Hematopoietic multipotent progenitor cell treated with erythropoietin and hydrocortisone succinate and interleukin-3 and kit ligand, for 6 days (in vitro differentiated cells): ENCODE measurements at places on chromosomes 3 and 15.

DNA sequence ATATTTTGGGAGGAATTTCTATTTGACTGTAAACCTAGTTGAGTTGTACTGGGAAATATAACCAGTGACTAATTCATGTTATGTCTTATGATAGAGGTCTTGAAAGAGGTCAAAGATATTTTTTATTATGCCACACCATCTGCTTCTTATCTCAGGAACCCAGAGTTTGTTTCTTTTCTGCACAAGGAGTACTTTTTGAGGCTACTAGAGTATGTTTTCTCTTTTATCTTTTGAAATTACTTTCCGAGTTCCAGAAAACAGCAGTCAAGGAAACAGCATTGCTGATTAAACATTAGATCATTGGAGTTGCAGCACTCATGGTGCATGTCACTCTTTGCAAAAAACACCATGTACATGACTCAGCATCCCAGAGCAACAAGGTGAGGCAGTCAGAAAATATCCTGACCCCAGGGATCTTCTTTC lies 645.8 kb upstream of the NR2F2 start:
- peak; percentile 2 for DNase-seq

DNA sequence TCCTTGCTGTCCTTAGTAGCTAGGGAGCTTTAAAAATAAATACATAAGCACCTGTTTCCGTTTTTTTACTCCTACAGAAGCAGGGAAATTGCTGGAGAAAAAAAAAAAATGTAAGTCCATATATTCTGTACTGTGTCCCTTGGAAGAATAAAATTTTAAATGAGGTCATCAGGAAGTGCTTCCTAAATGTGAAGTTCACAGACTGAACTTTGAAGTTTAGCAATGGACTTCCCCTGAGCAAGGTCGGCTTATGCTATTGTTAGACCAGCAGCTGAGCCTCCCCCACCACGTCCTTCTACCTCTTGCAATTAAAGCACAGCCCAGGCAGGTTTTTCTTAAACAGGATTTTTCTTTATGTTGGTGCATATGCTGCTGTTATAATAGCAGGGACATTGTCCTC lies 26.3 kb downstream of the LIPC start:
- no peak for DNase-seq

GRCh38 chr3:10391391-10391790 lies 70.5 kb upstream of the SEC13 start:
- DNase-seq, result peak; percentile 10

DNA sequence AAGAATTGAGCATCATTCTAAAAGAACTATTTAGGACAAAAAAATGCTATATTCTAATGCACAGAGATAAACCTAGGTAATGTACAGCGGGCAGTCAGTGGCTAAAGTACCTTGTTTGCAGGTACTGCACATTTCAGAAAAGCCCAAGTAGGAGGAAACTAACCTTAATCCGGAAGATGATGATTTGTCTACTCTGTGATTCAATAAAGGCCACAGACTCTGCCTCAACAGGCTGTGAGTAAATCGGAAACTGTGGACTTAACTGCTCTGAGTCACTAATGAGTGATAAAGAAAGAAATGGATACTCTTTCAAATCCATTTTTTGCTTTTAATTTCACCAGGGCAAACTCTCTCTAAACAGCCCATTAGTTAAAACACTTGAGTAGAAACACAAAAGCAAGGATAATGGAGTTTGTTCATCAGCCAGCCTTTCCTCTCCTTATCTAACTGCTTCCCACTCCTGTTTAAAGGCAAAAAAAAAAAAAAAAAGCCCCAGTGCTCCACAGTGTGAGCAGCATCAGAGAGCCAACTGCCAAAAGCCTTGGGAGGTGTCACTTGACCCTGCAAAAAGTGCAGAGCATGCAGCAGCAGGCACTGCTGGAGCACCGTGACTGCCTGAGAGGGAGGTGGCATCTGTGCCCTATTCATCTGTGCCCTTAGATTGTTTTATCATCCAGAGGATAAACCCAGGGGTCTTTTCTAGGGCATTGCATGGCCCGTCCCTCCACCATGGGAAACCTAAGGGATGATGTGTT lies 187.7 kb downstream of the SATB1 start:
- no peak for DNase-seq

GRCh38 chr3:78703944-78704343 lies 1063.9 kb downstream of the ROBO1 start:
- no peak for DNase-seq

- peak; percentile 80 for DNase-seq
Observed at GRCh38 chr15:70488002-70488605, 275.3 kb downstream of the UACA start.

GRCh38 chr3:12253516-12254343 lies 35.1 kb upstream of the PPARG start:
- peak; percentile 45 for DNase-seq

- no peak for DNase-seq
Observed at GRCh38 chr3:143090486-143090885, 29.1 kb upstream of the CHST2 start.

DNA sequence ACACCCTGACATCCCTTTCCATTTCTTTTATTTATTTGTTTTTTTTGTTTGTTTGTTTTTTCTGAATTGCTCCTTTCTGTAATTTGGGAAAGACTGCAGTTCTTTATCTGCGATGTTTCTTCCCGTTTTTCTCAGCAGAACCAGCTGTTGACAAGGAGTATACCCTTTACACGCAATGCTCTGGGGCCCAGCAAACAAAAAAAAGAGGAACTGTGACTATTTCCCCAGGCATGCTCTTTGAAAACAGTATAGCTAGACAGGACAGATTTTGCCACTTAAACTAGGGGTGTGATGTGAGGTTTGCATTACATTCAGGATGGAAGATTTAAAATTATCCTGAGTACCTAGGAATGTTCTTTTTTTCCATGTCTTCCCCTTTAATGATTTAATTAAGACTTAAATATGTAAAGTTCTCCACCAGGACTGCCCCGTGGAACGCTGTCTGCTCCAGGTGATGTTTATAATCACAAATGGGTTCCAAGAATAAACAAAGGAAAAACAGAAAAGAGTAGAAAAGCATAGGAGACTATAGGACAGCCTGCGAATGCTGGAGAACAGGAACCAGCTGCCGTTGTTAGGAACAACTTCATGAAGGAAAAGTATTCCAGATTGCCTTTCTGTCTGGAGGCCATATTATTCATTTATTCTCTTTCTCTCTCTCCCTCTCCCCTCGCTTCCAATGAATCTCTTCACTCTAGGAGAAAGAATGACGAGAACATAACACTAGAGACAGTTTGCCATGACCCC lies 43.3 kb downstream of the TGFBR2 start:
- peak; percentile 70 for DNase-seq

DNA sequence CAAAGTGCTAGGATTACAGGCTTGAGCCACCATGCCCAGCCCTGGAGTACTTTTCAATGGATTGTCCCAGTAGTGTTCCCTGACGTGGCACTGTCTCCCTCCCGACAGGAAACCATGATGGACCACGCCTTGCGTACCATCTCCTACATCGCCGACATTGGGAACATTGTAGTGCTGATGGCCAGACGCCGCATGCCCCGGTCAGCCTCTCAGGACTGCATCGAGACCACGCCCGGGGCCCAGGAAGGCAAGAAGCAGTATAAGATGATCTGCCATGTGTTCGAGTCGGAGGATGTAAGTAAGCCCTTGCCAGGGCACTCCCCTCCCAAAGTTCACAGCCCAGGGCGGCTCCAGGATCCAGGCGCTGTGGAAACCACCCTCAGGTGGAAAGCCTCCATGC lies 168.1 kb downstream of the NSMCE3 start:
- no peak for DNase-seq

DNA sequence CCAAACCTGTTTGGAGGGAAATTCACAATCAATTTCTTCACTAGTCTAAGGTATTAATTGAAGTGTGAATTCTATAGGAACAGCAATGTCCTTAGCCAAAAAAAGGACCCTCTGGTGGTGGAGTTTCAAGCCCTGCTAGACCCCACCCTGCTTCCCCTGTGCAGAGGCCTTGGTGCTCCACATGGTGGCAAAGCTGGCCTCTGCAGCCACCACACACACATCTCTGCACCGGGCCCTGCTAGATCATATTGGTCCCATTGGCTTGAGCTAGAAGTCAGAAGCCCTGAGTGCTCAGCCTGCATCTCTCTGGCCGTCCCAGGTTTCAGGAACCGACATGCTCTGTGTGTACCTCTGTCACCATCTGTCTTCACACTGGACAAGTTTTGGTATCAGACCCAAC lies 220.9 kb upstream of the TRIM42 start:
- no peak for DNase-seq

DNA sequence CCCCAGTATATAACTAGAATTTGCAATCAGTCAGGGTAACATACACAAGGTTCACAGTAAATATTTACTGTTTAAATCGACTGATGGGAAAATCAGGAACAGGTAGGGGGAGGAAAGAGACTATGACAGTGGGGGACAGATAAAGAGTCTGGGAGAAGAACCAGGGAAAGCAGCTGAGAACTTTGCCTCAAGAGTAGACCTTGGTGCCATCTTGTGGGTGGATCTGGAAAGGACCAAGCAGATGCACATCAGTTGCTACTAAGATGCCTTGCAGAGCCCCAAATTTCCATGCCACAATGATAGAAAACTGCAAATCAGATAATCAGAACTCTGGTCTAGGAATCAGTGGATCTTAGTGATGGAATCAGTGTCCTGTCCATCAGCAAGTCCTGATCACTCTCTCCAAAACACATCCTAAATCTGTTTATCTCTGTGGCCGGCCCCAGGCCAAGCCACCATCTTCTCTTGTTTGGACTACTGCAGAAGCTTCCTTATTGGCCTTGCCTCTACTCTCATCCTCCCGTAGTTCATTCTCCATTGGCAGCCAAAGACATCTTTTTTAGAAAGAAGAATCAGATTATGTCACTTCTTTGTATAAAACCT lies 62.7 kb downstream of the PDE8A start:
- DNase-seq, result peak; percentile 73

GRCh38 chr15:95663156-95664100 lies 667.1 kb upstream of the NR2F2 start:
- no peak for DNase-seq

DNA sequence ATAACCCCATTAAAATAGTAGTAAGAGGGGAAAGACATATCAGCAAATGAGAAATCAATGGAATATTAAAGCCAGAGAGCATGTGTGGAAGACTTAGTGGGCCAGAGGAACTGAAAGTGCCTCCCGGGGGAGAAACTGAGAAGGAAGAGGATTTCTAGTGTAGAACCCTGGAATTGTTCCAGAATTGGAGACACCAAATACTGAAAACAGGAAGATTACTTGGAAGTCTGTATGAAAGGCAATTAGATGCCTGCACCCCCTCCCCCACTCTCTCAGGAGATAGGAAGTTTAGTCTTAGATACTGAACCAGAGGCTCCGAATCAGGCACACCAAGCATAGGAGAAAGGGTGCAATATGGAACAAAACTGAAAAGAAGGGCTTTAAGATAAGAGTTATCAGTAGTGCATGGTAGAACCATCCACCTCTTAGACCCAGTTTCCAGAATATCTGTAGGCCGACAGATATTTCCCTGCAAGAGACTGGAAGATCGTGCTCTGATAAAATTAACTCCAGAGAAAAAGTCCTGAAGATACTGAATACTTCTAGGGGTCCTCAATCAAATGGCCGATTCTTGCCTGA lies 32.4 kb downstream of the KLHL18 start:
- peak; percentile 78 for DNase-seq

DNA sequence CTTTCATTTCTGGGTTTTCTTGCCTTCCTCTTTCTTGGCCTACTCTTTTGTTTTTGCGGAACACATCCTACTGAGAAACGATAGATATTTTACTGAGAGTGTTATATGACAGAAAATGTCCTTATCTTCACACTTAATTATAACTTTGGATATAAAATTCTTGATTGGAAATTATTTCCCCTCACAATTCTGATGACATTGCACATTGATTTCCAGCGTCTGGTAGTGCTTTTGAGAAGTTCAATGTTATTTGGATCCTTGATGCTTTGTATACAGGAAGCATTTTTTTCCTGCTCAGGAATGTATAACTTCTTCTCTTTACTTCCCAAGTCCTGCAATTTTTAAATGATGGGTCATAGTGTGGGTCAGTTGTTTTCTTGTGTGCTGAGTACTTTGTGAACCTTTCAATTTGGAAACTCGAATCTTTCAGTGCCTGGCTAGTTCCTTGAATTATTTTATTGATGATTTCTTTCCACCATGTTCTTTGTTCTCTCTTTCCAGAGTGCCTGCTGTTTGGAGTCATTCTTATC lies 183.9 kb downstream of the PDCD6IP start:
- no peak for DNase-seq

- DNase-seq, result no peak
Observed at GRCh38 chr3:161510510-161511260, 14.1 kb downstream of the OTOL1 start.

DNA sequence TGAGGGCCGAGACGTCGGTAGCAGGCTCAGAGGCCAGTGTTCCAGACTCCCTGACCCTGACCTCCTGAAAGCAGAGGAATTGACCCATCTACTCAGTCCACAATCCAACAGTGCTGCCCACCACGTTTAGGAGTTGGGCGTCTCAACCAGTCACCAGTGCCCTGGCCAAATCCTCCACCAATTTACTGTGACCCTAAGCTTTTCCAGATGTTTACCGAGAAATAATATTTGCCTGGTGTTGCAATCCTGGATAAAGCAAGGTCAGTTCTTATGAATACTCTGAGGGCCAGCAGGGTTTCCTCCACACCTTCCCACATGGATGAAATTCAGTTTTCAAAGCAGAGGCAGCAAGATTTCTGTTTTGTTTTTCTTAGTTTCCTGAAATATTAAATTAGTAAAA lies 7.5 kb upstream of the APOD start:
- no peak for DNase-seq

- DNase-seq, result no peak
Observed at GRCh38 chr3:129467932-129468331, 27.9 kb downstream of the IFT122 start.

- no peak for DNase-seq
Observed at GRCh38 chr3:16785465-16785864, 99.3 kb upstream of the PLCL2 start.

- no peak for DNase-seq
Observed at GRCh38 chr3:156840826-156841689, 14.9 kb downstream of the LEKR1 start.

- DNase-seq, result no peak
Observed at GRCh38 chr3:38000242-38000916, 9.8 kb downstream of the VILL start.

DNA sequence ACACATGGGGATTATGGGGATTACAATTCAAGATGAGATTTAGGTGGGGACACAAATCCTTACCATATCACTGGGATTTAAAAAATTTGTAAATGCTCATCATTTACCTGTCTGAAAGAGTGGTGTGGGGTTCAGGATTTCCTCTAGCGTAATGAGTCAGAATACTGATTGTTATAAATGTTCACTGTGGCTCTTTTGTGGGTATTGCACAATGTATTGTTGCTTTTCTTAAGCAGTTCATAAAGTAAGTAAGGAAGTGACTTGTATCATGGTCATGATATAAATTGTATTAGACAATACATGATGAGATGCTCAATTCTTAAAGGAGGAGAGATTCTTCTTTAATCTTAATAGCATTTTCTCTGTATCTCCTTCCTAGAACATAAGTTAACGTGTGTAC lies 262.1 kb downstream of the CNTN4 start:
- no peak for DNase-seq

- no peak for DNase-seq
Observed at GRCh38 chr3:192841428-192841827, 76.2 kb downstream of the MB21D2 start.

- peak; percentile 25 for DNase-seq
Observed at GRCh38 chr15:72227192-72227586, 3.8 kb downstream of the PKM start.

GRCh38 chr3:195035345-195036202 lies 235.4 kb downstream of the XXYLT1 start:
- DNase-seq, result no peak

GRCh38 chr3:8239095-8239494 lies 262.5 kb upstream of the LMCD1 start:
- DNase-seq, result no peak
